Vagina (tissue), 2 donors: ENCODE measurements at places on chromosomes 5 and 9.

- DNase-seq = no peak
These were observed 27.8 kb downstream of the GSN start for GRCh38 chr9:121295662-121296191.

GRCh38 chr9:116350213-116350612 lies 196.6 kb downstream of the PAPPA start:
- DNase-seq = no peak

GRCh38 chr9:137227054-137227852 lies at the start of gene RNF224:
Gene RNF224, plus strand, starts transcription at chr9:137227502. Its CDS starts 834 bp downstream, at chr9:137228336.
- DNase-seq = no peak

GRCh38 chr9:114925039-114925438 lies 5.4 kb downstream of the TNFSF8 start:
- DNase-seq = no peak

DNA sequence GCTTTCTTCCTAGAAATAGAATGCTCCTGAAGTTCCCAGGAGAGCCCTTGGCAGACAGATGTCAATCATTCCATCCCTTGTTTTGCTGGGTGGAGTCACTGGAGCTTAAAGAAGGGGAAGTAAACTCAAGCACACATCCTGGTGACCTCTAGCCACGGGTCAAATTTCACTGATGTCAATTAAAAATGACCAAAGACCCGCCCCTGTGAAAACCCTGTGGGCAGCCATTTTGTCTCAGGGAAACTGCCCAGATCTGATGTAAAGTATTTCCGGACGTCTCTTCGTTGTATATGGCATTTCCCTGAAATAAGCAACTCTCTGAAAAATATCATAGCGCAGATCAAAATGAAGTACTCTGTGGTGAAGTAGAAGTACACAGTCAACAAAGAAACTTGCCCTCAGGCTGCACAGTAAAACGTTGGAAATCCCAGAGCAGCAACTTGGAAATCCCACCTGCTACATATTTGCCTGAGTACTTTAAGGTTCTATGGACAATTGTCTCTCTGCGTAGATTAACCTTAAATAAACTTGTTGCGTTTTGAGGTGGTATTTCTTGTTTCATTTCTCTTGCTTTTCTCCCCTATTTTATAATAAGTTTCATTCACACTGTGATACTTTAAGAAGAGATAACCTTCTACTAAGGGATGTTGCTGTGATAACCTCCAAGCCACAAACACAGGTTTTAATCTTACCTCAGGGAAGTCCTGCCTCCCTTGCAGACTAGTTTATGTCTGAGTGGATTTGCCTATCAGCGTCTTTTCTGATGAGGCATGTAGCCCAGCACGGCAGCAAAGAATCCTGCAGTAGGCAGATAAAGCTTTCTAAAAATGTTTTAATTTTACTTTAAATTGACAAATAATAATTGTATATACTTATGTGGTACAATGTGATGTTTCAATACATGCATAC lies 60.9 kb upstream of the PIP5K1B start:
- DNase-seq = no peak

- no peak for DNase-seq
These were observed at the start of gene IL7R for GRCh38 chr5:35856765-35857351. Gene IL7R, plus strand, starts transcription at chr5:35856891. Its CDS starts 87 bp downstream, at chr5:35856978.

DNA sequence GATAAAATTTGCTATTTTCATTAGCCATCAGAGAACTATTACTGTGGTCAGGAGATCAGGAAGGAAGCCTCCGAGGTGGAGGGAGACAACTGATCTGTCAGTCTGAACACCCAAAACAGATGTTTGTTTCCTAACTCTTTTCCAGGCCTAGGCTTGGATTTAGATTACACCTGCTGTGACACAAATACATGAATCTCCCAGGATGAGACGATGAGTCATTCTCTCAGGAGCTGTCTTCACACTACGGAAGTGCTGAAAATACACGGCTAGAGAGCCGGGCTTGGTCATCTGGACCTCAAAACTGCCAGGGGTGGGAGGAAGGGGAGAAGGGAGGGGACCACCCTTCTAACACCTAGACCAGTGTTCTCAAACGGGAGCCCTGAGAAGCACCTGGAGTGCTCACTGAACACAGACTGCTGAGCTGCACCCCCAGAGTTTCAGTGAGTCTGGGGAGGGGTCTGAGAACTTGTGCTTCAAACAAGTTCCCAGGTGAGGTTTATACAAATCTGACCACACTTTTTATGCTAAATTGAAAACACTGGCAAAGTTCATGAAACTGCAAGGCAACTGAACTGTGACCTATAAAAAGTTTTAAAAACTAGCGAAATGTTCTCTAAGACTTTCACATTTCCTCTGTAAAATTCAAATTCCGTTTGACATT lies 80.3 kb upstream of the EQTN start:
- DNase-seq = no peak

- DNase-seq = no peak
These were observed 923 bp downstream of the SPATA6L start for GRCh38 chr9:4665357-4665756.

GRCh38 chr5:156444753-156445291 lies 117.9 kb downstream of the SGCD start:
- no peak for DNase-seq

GRCh38 chr5:392431-392988 lies 50.5 kb upstream of the EXOC3 start:
- peak; percentile 62 for DNase-seq

DNA sequence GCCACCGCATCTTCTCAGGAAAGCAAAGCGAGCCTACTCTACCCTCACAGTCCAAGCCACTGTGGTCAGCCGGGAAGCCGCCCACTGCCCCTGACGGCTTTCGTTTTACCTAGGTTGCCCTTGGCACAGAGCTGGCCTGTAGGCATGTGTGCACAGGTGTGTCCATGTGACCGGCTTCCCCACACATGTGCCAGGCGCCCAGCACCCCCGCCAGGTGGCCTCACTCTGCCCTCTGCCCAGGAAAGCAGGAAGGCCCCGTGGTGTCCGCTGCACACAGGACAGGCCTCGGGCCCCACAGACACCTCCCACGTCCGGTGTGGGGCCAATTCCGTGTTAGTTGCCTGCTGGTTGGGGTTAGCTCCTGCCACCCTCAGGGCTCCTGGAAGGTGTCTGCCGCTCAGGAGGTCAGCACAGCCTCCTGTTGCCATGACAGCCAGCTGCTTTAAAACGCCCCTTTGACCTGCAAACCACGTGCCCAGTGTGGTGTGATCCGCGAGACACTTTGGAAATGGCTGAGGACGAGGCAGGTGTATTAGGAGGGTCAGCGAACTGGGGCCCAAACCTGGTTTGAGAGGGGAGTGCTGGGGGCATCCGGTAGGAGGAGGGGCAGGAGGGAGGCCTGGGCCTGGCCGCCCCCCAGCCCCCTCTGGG lies 28.7 kb downstream of the TPPP start:
- no peak for DNase-seq

DNA sequence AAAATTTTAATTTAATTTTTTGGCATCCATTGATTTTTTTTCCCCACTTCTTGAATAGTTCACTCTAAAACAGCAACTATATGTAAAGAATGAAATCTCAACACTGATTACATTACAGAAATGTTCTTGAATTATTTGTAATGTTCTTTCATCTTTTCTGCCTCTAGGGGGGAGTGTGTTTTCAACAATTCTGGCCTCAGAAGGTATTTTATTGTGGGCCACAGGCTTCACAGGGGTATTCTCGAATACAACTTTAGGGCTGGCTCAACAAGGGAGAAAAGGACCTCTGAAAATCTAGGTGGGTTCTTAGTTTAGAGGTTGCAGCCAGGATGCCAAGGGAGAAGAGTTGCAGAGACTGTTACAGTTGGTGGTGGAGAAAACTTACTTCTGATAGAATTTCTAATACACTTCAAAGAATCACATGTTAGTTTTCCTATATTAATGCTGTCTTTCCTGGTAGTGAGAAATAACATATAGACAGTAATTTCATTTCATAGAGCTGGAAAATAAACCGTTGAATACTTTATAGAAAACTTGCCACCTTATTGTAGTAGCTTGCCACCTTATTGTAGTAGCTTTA lies 3.6 kb upstream of the NPR3 start:
- DNase-seq = no peak

DNA sequence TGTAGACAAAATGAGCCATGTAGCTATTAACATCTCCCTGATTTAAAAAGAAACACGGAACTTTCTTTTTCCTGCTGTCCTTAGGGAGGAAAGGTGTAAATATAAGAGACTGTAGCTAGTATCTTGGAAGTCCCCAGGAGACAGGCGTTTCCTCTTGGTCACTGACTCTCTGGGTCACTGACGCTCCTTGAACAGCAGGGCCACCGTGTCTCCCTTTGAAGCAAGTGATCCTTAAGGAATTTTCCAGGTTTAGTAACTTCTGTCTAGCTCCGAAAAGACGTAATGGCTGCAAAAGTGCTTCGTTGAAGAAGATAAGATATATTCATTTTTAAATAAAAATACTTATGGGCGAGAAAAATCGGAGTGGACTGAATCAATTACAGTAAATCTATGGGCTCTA lies 745 bp upstream of the CLTA start:
- DNase-seq = no peak

GRCh38 chr9:90044710-90045151 lies 439.9 kb downstream of the GADD45G start:
- DNase-seq = no peak

DNA sequence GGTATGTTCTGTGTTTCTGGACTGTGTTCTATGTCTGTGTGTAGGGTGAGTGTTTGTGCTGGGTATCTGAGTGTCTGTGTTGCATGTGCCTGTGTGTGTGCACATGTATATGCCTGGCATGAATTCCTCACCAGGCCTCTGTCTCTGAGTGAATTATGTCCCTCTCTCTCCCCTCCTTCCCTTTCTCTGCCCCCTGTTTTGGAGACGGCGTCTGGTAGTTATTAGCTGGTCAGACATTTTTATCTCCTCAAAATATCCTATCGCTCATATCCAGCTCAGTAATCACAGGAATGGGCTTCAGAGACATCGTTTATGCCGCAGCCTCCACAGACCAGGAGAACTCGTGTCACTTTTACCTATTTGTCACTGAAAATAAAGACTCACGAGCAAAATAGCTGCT lies 483.2 kb upstream of the BRINP1 start:
- no peak for DNase-seq

DNA sequence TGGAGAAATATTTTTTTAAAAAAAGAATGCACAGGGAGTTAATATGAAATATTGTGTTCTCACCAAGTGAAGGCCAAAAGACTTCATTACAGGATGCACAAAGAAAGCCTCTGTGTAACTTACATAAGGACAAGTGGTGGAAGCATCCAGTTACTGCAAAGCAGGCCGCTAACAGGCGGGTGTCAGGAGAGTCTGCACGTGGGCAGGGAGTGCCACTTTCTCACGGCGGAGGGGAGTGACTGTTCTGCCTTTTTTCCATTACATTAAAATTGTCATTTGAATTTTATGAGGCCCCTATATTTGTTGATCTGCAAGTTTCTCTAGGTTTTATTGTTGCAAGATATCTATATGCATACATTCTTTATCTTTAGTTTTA lies 28.1 kb upstream of the SPATA31E1 start:
- DNase-seq = no peak

- no peak for DNase-seq
These were observed 61.4 kb downstream of the SMIM23 start for GRCh38 chr5:171847026-171847425.

DNA sequence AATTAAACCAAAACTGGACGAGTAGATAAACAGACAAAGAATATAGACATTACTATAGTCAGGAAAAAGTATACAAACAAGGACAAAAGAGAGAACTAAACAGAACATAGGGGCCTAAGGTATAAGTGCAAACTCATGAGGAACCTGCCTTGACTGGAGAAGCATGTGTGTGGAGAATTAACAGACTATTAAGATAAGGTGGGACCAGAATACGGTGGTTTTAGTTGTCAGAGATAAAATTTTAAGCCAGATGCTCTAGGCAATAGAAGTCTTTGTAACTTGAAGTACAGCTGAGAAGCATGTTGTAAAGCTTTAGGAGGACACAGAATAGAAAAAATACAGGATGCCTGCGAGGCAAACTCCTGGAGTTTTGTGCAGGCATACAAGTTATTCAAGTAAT lies 707.1 kb downstream of the PTPRD start:
- DNase-seq = no peak

GRCh38 chr9:131521203-131521602 lies 9.9 kb downstream of the UCK1 start:
- DNase-seq = no peak

DNA sequence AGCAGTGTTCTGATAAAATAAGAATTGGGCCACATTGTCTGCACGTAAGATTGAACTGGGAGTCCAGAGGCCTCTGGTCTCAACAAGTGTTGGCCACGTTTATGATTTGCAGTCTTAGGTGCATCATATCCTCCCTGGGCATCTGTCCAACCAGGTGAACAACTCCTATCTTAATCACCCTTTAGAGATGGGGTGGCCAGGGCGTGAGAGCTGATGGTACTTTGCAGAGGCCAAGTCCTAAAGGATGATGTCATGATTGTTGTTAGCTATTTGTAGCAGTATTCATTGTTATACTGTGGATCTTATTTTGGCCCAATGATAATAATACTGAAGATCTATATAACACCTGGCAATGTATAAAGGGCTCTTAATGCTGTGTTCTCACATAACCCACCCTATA lies 73.2 kb upstream of the RARS1 start:
- no peak for DNase-seq

- DNase-seq = no peak
These were observed at the start of gene PCDHB14 for GRCh38 chr5:141223112-141223783. Gene PCDHB14, plus strand, starts transcription at chr5:141223343. Its CDS starts 163 bp downstream, at chr5:141223506.

GRCh38 chr9:73114058-73114457 lies 37.6 kb upstream of the ANXA1 start:
- no peak for DNase-seq

DNA sequence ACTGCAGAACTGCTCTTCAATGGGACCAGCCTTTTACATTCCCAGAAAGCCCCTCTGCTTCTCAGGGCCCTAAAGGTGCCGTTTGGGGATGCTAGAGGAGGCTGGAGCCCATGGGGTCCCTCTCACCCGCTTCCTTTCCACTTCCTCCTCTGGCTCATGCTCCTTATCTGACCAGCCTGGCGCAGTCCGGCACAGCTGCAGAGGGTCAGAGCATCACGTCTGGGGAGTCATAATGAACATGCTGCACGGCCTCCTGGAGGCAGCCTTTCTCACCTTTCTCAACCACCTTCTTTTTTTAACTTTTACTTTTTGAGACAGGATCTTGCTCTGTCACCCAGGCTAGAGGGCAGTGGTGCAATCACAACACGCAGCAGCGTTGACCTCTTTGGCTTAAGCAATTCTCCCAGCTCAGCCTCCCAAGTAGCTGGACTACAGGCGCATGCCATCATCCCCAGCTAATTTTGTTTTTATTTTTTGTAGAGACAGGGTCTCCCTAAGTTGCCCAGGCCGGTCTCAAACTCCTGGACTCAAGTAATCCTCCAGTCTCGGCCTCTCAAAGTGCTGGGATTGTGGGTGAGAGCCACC lies 15.1 kb upstream of the TCF7 start:
- no peak for DNase-seq

DNA sequence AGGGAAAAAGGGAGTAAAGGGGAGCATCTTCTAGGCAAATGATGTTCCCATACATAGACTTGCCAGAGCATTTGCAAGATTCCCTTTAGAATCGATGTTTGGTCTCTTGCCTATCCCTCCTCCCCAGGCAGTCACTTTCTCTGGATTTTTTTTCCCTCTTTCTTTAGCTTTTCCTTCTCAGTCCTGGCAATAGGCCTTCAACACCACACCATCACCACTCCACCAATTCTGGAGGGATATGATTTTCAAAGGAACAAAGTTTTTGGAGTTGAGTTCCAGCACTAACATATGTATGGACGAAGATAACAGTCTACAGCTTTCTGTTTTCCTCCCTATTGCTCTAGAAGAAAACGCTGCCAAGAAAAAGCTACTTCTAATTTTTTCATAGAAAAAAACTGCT lies 377.4 kb downstream of the PDE4D start:
- DNase-seq = no peak

GRCh38 chr5:136130581-136130980 lies 2.1 kb upstream of the SMAD5 start:
- DNase-seq = no peak

GRCh38 chr9:93896496-93897033 lies 58.6 kb downstream of the BARX1 start:
- peak; percentile 85 for DNase-seq
